Astrocyte of the spinal cord (primary cell): ENCODE measurements at places on chromosomes 13 and 19.

- peak; percentile 19 for DNase-seq
Measured at GRCh38 chr13:26628706-26629105, 71.2 kb downstream of the WASF3 start.

DNA sequence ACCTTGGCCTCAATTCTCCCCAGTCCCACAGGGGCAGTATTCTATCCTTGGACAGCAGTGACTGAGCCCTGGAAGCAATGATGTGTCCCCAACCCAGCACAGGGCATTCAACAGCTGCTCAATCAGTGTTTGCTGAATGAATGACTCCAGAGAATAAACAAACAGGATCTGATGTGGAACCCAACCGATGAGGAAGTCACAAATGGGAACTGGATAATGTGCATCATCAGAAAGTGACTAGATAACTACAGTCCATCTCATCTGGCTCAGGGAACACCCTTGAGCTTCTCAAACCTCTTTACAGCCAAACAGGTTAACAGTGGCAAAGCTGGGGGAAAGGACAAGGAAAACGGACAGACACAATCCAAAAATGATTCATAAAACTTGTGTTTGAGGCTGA lies 8.2 kb downstream of the SLC25A30 start:
- no peak for DNase-seq

GRCh38 chr19:4360641-4361151 lies 17.3 kb downstream of the MPND start:
- DNase-seq: no peak

- peak; percentile 87 for DNase-seq
Measured at GRCh38 chr13:30196025-30196424, 111.3 kb downstream of the KATNAL1 start.

- no peak for DNase-seq
Measured at GRCh38 chr19:6412447-6413091, 12.0 kb downstream of the KHSRP start.

DNA sequence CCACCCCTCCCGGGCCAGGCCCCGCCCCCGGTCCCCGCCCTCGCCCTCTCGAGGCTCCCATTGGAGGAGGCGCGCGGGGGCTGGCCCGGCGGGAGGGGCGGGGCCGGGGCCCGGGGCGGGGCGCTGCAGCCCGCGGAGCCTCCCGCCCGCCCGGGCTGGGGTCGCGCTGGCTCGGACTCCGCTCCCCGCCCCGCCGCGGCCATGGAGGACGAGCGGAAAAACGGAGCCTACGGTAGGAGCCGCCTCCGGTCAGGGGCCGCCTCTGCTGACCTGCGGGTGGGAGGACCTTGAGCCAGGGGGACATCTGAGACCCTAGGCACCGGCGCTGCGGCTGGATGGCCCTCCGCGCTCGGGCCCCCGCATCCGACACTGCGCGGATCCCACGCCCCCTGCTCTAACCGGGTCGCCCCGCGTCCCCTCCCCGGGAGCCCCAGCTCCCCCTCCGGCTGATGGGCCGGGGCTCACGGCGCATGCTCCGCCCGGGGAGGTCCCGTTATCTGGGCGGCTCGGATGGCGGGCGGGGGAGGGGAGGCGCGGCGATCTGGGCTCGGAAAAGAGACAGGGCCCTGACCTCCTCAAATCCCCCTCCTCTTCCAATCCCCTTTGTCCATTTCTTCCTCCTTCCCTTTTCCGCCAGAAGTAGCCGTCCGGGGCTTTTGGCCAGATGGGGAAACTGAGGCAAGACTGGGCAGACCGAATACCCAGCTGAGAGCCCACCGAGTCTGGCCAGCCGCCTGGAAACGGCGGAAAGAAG lies 15.4 kb upstream of the AP1M2 start:
- peak; percentile 63 for DNase-seq

DNA sequence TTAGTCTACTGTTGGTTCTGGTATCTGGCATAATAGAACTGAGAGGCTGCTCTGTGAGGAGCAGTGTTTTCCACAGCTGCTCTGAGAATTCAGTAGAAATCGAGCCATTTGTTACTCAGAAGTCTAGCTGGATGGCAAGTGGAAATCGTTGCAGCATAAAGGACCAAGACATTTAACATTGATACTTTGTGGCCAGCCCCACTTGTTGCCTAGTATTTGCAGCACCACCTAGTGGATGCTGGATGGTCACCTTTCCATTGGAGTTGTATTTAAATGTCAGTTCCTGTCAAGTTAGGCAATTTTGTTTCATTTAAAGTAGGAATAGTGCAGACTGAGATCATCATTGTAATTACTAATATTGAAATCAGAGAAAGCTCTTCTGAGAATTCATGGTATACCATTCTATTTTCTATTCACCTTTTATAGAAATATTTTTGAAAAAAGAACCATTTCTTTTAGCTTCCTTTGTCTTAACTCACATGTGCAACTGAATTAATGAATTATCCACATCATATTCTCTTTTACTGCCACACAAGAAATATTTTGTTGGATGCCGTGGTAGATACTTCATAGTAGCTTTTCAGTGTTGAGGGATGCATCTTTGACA lies 64.6 kb downstream of the PDS5B start:
- DNase-seq: peak; percentile 73

DNA sequence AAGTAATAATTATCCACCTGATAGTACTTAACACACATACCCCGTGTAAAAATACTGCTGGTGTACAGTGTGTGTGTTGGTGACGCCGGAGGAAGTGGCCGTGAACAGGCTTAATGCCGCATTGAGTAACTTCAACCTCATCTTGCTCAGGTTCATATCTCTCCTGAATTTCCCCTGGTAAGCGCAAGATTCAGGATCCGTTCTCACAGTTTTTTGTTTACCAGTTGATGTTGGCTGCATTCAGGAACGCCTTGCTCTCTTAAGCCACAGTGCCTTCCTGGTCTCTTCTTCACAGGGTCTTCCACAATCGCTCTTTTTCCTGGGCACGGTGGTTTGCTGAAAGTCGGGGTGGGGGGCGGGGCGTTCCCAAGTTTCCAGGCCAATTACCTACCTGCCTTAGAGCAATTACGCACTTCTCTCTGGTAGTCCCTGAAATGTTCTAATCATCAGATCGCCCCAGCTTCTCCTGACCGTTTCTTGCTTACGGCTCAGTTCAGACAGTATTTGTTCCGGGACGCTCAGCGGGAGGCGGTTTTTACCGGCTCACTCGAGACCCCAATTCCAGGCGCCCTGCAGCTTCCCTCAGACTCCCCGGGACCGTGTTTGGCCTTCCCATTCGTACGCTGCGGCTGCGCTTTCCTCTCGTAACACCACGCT lies 706 bp upstream of the DNAJC3 start:
- peak; percentile 44 for DNase-seq

- DNase-seq: no peak
Measured at GRCh38 chr19:15062036-15062435, 12.8 kb downstream of the CASP14 start.
